Stimulated activated naive CD4-positive, alpha-beta T cell (primary cell): ENCODE measurements at places on chromosomes 11 and 22.

GRCh38 chr22:17486313-17486712 is 77.0 kb upstream of the SLC25A18 start:
- no peak for DNase-seq

- no peak for DNase-seq
Measured at GRCh38 chr11:130666781-130667251, 218.4 kb downstream of the ADAMTS15 start.

DNA sequence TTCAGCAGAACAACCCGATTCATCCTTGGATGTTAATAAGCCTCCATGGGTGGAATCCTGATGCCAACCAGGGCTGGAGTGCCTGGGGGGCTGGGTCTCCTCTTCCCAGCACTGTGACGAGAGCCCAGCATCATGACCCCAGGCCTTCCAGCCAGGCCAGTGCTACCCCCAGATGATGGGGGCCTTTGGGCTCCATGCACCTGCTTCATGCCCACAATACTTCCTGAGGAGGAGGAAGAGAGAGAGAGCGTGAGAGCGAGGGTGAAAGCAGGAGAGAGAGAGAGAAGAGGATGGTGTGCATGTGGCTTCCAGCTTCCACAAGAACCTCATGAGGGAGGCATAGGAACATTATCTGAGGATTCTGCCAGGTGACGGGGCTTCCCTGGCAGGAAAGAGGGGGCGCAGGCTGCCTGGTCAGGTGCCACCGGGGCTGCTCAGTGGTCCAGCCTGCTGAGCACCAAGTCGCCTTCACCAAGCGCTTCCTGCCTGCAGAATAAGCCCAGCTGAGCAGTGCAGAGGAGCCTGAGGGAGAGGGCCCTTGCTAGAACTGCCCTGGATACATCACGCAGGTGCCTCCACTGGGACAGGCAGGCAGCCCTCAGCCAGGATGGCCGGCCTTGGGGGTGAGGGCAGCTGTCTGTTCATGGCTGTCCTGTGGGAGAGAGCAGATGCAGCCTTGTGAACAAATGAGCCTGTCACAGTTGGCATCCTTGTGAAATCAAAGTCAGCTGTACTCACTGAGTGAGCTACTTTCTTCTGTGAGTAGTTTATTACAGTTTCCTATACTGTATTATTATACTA is 243.3 kb upstream of the B3GAT1 start:
- DNase-seq, result no peak

DNA sequence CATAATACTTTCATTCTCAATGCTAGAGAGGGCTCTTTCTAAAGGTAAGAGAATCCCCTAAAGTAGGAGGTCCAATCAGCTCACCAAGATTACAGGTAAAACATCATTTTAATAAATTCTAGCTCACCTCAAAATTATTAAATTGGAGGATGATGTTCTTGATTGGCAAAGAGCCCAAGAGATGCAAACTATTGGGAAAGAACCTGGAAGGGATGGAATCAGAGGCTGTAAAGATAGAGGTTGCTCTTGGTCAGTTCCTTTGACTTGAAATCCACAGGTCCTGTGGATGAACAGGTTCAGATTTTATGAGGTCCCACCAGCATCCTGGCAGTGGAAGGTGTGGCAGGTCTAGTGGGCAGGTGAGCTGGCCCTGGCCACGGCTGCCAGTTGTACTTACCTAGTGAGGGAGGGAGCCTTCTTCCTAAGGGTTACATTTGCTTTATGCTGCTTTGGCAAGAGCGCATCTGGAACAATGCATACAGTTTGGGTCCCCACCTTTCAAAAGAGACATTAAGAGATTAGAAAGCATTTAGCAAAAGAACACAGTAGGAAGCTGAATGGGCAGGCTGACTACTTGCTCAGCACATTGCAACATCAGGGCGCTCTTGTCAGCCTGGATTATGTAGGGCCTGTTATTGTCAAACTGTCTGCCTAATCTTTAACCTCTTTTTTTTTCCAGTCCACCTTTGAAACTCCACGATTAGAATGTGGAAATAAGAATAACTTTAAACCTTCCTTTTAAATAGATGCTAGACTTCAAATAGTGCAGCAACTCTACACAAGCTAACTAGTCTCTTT is 97.0 kb downstream of the RDX start:
- DNase-seq, result no peak

- DNase-seq, result no peak
Measured at GRCh38 chr11:116703421-116703820, 69.4 kb downstream of the BUD13 start.

GRCh38 chr11:69000831-69001242 is 12.2 kb downstream of the MRGPRF start:
- no peak for DNase-seq

DNA sequence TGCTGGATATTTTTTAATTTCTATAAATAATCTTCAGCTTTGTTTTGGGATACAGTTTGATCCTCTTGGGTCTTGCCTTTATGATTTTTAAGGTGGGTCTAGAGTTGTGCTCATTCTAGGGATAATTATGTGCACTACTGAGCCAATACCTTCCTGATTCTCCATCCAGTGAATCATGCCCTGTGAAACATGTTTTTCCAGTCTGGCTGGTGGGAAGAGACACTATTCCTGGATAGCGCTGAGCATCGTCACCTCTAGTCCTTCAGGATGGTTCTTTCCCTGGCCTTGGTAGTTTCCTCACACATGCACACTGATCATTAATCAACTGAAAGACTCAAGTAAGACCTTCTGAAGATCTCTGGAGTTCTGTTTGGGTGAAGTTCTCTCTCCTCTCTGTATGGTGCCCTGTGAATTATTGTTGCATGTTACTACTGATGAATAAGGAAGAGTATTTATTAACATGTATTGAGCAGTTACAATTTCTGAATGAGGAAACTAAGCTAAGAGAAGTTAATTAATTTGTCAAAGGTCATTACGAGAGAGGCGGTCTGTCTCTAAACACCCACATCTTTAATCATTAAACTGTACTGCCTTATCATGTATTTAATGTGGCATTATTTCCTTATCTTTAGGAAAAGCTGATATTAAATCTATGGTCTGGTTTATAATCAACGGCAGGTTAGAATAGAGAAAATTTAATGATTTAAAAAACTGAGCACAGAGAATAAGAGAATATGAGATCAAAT is 39.1 kb upstream of the LIPT2 start:
- DNase-seq, result no peak

GRCh38 chr22:42303396-42304323 is 33.2 kb upstream of the TCF20 start:
- DNase-seq, result no peak

GRCh38 chr11:44784851-44785250 is 58.1 kb downstream of the TSPAN18 start:
- DNase-seq, result no peak

- DNase-seq, result no peak
Measured at GRCh38 chr22:16819249-16819648, 6.0 kb downstream of the XKR3 start.

GRCh38 chr11:44110231-44110679 is 14.8 kb downstream of the EXT2 start:
- DNase-seq, result peak; percentile 19

GRCh38 chr11:69497221-69497787 is 15.8 kb downstream of the LINC01488 start:
- no peak for DNase-seq

GRCh38 chr11:19410032-19410431 is 169.3 kb upstream of the E2F8 start:
- no peak for DNase-seq

GRCh38 chr11:12288931-12289666 is 88.3 kb upstream of the PARVA start:
- DNase-seq, result no peak

GRCh38 chr11:35850191-35850590 is 93.7 kb upstream of the LDLRAD3 start:
- no peak for DNase-seq

- no peak for DNase-seq
Measured at GRCh38 chr11:44780940-44781631, 54.3 kb downstream of the TSPAN18 start.

GRCh38 chr11:116895048-116895757 is 57.8 kb upstream of the APOA1 start:
- DNase-seq, result peak; percentile 6

DNA sequence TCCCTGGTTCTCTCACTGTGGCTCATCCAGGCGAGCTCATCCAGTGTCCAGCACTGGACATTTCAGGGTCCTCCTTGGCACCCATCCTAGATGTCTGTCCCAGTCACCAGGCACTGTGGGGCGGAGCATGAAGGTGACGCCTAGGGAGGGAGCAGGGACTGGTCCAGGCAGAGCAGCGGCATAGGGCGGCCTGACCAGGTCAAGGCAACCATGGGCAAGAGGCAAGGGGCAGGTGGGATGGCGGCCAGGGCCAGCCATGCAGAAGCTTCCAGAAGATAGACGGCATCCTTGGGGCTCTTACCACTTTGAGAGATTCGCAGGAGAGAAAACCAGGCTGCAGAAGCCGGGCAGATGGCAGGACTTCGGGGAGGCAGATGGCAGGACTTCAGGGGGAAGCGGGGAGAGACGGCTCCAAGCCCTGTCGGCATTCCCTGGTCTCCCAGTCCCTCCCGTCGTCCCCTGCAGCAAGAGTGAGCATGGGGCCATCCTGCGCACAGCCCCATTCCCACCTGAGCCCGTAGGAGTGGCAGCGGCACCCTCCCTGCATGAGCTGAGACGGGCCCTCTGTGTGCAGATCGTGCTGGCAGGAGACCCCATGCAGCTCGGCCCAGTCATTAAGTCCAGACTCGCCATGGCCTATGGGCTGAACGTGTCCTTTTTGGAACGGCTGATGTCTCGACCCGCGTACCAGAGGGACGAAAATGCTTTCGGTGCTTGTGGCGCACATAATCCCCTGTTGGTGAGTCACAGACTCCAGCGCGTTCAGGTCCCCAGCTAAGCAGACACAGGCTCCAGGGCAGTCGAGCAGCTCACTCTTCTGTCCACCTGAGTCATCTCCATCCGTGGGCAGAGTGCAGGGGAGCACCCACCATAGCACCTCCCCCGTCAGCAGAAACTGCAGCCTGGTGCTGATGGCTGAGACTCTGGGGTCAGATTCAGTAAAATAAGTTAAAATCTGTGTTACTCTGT is 20.1 kb upstream of the PANX2 start:
- no peak for DNase-seq

DNA sequence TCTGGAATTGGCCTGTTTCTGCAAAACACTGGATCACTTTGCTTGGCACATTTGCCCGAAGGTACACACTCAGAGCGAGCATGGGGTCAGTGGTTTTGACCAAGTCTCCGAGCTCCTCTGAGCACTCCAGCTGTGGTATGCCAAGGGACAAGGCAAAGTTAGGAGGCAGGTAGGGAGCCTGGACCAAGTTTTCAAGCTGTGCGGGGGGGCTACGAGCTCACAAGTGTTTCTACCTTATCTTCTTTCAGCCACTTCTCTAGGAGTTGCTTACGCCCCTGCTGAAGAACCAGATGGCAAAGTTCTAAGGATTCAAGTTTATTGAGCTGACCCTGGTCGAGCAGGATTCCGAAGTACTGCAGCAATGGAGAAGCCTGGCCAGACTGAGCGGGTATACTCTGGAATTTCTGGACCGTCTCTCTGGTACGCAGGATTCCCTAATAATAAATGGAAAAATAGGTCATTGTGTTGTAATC is 54.7 kb upstream of the SLC25A1 start:
- DNase-seq, result no peak

DNA sequence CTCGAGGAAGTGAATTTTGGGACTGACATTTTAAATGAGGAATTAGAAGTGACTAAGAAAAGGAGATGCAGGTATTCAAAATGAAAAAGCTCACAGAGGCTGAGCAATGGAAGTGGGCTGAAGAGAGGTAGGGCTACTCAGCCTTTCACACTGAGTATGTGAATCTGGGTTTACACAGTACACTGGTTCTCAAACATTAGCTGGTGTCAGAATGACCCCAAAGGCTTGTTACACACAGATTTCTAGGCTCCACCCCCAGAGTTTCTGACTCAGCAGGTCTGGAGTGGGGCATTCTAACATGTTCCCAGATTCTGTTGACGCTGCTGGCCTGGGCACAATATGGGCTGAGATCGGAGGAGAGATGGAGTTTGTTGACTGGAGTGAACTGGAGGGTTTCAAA is 32.8 kb downstream of the CADM1 start:
- no peak for DNase-seq

- DNase-seq, result no peak
Measured at GRCh38 chr11:5504403-5504921, 5.3 kb downstream of the UBQLN3 start.

GRCh38 chr22:20810645-20811044 is 36.7 kb downstream of the SERPIND1 start:
- DNase-seq, result no peak

DNA sequence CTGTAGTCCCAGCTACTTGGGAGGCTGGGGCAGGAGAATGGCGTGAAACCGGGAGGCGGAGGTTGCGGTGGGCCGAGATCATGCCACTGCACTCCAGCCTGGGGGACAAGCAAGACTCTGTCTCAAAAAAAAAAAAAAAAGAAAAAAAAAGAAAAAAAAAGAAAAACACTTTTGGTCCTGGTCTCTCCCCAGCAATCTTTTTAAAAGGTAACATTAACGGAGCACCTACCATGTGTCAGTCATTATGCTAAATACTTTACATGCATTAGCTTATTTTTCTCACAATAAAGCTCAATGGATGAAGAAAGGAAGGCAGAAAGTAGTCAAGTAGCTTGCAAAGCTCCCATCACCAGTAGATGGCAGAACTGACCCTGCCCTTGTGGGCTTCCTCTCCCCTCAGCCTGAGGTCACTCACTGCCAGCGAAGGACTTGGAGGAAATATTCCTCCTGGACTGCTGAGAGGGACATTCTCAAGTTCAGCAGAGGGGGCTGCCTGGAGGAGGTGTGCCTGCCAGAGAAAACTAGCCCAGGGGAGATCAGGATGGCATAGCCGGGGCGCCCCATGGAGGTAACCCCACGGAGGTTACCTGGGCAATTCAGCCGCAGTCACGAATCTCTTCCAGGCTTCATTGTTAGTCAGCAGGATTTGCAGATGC is 15.5 kb downstream of the APOL3 start:
- DNase-seq, result no peak

DNA sequence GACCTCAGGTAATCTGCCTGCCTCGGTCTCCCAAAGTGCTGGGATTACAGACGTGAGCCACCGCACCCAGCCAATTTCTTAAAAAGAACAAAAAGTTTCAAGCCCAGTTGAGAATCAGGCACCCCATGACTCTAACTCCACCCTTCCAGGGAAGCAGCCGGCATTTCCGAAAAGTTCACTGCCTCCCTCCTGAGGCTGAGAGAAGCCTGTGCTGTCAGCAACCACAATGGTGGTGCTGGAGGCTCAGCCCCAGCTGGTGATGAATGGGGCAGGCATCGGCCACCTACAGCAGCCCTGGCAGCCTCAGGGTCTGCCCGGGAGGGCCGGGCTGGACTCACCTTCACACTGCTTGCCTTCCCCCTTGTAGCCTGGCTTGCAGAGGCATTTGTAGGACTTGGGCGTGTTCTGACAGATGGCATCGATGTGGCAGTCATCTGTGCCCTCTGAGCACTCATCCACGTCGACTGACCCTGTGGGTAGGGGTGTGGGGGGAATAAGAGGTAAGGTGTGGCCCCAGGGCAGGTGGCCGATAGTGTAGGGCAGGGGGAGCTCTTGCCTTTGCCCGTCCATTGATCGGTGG is 4.3 kb downstream of the SCUBE1 start:
- DNase-seq, result no peak

- DNase-seq, result no peak
Measured at GRCh38 chr22:44584256-44584902, 86.3 kb upstream of the RTL6 start.
